Umbilical cord (tissue), 2 donors: ENCODE measurements at places on chromosomes 13 and 19.

DNA sequence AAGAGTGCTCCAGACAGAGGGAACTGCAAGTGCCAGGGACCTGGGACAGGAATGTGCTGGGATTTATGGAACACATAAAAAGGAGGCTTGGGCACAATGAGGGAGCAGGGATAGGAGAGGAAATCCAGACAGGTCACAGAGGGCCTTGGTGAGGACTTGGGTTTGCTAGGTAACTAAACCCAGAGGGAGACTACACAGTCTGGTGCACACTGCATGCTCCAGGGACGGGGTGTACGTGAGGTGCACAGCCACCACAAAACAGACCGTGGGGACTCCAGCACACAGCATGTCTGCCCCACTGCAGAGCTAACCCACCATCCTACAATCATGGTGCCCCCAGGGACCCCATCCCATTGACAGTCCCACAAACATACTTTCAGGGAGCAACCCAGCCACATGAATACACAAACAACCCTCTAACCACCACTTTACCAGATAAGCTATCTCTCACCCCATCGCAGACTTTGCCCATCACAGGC lies 5.5 kb upstream of the ZFP36 start:
- DNase-seq: no peak

GRCh38 chr13:110014719-110015118 lies 228.3 kb upstream of the IRS2 start:
- DNase-seq: no peak

GRCh38 chr19:49165111-49165750 lies 7.6 kb downstream of the TRPM4 start:
- DNase-seq: peak; percentile 33

DNA sequence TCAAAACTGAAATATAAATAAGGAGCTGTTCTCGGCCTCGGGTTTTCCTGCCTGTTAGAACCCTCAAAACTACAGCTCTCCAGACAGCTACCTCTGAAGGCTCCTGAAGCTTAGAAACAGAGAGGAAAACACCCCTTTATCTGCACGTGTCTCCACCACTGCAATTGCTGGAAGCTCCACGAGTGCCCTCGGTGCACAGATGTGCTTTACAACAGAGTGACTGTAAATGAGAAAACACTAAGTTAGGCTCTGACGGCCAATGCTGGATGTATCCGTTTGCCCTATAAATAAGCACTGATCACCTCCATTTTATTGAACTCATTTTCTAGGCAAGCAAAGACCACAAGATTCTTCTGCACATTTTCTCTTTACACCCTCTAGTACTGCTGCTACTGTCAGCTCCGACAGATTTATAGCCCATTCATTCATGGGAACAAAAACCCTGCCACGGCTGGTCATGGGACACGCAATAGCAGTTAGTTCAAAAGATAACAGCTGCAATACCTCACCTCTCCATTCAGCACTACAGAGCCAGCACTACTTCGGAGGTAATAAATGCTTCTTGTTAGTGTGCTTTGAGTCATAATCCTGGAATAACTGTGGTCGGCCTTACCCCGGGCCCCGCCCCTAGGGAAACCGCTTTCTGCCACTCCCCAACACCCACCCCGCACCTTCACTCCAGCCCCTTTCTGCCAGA lies 241.1 kb upstream of the ZNF507 start:
- peak; percentile 79 for DNase-seq

DNA sequence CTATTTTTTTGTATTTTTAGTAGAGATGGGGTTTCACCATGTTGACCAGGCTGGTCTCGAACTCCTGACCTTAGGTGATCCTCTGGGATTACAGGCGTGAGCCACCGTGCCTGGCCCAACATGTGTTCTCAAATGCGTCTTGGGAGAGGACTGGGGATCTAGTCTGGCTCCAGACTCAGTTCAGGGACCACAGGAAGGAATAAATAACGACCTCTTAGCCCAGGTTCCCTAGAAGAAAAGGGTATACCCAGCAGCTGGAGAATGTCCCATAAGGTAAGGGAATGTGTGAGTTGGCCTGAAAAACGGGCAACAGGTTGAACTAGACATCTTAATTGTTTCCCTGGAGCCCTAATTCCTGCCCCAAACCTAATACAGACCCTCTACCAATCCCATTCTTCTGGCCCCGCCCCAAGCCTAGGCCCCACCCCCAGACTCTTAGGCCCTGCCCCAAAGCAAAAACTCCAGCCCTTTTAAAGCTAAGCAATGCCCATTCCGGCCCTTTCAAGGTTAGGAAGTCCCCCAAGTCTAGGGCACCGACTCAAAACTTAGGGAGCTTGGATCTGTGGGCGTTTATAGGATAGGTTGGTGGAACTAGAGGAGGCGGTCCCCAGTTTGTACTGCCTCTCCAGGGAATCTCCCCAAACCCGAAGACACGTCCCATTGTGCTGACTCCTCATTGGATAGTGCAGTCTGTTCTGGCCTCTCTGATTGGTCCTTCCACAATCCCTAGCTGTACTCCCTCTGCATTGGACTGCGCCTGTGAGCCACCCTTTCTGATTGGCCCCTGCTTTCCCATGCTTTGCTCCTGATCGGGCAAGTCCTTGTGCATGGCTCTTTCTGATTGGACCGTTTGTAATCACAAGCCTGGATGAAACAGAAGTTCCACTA lies 5.4 kb upstream of the LRFN1 start:
- DNase-seq: no peak

DNA sequence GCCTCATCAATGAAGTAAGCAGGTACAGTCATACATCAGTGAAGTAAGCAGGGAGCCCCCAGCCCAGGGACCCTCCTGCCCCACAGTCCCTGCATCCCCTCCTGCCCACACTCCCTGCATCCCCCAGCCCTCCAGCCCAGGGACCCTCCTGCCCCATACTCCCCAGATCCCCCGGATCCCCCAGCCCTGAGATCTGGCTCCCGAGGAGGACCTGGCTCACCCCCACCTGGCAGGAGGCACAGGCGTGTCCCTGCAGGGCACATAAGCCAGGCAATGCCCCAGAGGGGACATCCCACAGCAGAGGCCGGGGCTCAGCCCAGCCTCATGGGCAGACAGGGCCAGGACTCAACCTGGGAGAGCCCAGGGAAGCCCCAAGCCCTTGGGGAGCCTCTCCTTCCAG lies 53.6 kb upstream of the TPM4 start:
- no peak for DNase-seq

DNA sequence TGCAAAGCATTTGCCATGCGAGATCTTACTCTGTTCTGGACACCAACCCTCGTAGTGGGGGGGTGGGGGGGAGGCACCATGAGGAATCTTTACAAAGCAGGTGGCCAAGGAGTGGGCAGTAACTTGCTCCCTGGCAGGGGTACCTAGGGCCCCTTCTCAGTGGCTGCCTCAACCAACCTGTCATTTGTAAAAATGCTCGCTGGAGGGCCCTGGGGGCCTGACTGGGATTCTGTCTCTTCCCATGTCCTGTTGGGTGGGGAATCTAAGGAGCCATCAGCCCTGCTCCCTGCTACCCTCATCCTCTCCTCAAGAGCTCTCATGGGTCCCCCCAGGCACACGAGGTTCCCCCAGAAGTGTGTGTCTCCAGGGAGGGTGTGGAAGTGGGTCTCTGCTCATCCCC lies 1.5 kb downstream of the KCNN1 start:
- no peak for DNase-seq

GRCh38 chr13:113449693-113450347 lies 3.5 kb downstream of the ADPRHL1 start:
- no peak for DNase-seq

DNA sequence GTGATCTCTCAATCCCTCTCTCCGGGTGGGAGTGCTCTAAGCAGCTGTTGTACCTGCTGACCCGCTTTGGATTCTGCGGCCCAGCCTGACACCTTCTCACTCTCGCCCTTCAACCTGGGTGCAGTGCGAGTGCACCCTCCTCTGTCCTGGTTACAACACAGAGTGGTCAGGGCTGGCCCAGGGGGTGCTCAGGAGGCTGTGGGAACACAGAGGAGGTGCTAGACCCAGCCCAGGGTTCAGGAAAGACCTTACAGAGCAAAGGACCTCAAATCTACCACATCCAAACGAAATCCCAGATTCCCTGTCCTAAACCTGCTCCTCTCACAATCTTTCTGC lies 23.7 kb downstream of the ZNF175 start:
- DNase-seq: no peak
